ENCODE measurements at places on chromosomes 1 and 21. TPM values are rescaled to one million over a fixed set of nuclear protein-coding genes. Genes with fewer than 3 reads are reported as not detected.

The COL9A2 gene
- total RNA-seq: 5.4 TPM

GRCh38 chr1:6099787-6100765, 54.4 kb downstream of the KCNAB2 start:
- no peak for DNase-seq

- DNase-seq: no peak
Measured at GRCh38 chr1:243216741-243217140, 38.3 kb downstream of the CEP170 start.

GRCh38 chr1:159211331-159212136, 6.9 kb downstream of the ACKR1 start:
- DNase-seq: no peak

DNA sequence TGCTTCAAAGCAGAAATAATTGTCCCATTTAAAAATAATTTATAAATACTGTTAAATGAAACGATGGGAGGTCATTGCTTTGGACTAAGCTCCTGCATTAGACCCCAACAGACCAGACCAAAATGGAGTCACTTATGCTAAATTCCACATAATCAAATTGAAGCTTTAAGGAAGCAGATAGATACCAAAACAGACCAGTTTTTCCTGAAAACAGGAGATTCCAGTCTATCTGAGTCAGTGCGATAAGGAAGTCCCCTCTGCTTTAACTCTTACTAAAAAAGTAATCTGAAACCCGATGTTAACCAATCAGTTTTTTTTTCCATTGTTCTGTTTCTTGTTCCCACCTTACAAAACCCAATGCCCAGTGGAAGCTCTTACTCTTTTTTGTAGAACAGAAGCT, 16.2 kb upstream of the DNASE2B start:
- no peak for DNase-seq

Data from omental fat pad (tissue), 4 donors.